ENCODE measurements at places on chromosomes 11 and 22.

GRCh38 chr22:38228873-38229740 is 27.3 kb downstream of the MAFF start:
- peak; percentile 55 for DNase-seq

DNA sequence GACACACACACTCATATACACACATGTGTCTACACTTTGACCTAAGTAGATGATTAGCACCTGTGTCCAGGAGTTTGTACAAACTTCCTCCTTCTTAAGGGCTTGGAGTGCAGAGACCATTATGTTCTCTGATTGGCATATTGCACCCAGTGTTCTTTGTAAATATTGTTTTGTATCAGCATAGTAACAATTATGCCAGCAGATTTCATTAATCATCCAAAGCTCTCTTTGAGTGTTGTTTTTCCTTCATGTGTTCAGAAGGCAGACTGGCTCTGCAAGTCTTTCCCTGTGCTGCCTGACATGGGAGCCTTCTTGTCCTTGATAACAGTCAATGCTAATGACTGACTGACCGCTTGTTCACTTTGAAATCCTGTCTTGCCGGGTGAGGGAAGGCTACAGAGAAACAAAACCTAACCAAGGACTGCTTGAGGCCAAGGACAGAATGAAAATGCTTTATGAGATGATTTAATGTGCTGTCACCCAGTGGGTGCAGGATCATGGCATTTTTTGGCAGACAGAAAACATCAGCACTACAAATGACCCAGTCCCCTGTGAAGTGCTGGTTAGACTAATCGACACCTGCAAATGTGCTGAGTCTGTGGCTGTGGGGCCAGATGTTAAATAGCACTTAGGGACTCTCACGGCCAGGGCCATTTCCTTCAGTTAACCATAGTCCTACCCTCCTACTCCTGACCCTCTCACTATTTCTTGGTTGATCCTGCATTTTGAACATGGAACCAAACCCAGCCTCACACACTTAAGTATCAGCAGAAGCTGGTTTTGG is 6.6 kb upstream of the BARX2 start:
- DNase-seq = no peak

DNA sequence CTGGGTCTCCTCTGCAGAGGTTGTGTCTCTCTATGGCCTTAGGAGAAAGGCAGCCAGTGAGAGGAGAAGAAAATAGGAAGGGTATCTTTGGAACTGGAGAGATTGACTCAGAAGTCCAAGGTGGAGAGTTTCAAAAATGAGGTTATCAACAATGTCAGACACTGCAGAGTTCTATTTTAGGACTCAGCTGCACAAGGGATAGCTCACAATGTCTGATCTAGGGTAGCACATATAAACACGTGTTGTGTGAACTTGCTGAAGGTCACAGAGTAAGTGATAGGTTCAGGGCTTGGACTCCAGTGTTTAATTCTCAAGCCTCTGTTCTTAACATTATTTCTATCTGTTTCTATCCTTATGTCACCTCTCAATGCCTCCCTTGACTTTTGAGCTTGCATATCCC is 305.0 kb upstream of the LARGE1 start:
- no peak for DNase-seq

- DNase-seq = peak; percentile 40
Measured at GRCh38 chr22:24088816-24089215, 77.7 kb downstream of the CABIN1 start.

DNA sequence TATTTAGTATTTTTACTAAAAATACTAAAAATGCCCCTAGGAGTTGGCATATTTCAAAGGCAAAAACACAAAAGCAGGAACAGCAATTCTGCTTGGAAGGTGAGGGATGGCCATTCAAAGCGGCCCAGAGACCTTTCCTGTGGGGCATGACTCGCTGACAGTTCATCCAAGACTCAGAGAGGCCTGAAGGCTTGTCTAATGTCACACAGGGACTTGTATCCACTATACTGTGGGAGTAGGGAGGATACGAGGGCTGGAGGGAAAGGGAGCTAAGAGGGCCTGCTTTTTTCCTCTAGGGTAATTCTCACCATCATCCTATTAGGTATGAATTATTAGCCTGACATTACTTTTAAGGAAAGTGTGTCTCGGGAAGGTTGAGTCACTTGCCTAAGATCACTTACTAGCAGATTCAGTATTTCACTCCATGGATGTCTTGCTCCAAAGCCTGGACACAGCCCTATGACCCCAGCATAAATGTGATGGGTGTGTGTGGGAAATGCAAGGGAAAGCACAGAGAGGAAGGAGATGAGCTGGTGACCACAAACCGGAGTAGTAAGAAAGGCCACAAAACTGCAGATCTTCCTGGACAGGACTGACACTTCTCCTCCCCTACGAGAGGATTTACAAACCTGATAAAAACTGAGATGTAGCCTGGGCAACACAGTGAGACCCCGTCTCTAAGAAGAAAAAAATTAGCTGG is 16.7 kb upstream of the UCP3 start:
- DNase-seq = peak; percentile 8
